ENCODE measurements at places on chromosomes 4 and X.

DNA sequence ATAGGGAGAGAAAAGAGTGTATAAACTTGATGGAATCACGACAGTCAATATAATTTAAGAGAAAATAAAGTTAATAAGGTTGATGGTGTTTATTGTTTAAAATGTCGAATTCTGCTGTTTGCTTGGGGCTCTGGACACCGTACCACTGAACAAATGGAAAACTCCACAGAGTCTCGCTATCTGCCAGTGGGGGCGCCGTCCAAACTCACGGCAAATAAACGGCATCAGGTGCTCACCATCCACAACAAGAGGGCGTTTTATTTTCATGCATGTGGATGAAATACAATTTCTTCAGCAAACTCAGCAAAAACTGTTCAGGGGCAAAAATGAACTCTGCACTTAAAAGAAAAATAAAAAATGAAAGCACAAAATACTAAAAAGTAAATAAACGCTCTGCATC lies 46.6 kb upstream of the FAM47C start:
- DNase-seq: no peak

GRCh38 chr4:81796790-81797528 lies 325.3 kb upstream of the RASGEF1B start:
- no peak for DNase-seq

GRCh38 chr4:86483773-86484172 lies 110.3 kb upstream of the PTPN13 start:
- no peak for DNase-seq

- DNase-seq: no peak
These were observed 54.8 kb upstream of the MAPK10 start for GRCh38 chr4:86414686-86415085.

GRCh38 chr4:187270154-187270553 lies 546.5 kb upstream of the FAT1 start:
- DNase-seq: no peak

DNA sequence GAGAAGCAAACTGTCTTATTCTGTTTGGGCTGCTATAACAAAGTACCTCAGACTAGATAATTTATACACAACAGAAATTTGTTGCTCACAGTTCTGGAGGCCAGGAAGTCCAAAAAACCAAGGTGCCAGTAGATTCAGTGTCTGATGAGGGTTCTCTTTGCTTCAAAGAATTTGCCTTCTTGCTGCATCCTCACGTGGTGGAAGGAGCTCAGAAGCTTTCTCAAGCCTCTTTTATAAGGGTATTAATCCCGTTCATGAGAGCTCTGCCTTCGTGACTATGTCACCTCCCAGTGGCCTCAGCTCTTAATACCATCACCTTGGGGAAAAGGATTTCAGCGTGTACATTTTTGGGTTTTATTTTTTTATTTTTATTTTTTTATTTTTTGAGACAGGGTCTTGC lies 20.1 kb downstream of the CA5B start:
- no peak for DNase-seq

DNA sequence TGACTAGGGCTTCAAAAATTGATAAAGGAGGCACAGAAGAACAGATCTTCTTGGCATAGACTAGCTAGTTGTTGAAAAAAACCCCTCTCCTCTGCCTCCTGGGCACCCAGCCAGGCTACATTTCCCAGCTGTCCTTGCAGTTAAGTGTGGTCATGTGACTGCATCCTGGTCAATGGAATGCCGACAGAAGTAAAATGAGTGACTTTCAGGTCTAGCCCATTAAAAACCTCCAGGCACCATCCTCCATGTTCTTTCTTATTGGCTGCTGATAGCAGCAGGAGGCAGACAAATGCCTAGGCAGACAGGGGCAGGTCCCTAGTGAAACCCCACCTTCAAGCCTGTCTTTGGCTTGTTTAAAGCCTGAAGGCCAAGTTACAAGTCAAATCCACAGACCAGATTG lies 35.3 kb downstream of the ATXN3L start:
- no peak for DNase-seq

GRCh38 chr4:118389721-118390120 lies 36.9 kb upstream of the PRSS12 start:
- DNase-seq: no peak

- DNase-seq: no peak
These were observed 265.7 kb downstream of the IQCM start for GRCh38 chr4:149549911-149550310.

GRCh38 chr4:102502543-102502818 lies 1.3 kb downstream of the NFKB1 start:
- no peak for DNase-seq

- DNase-seq: no peak
These were observed 78.7 kb downstream of the SUPT20HL2 start for GRCh38 chrX:24235084-24235710.

GRCh38 chr4:99723612-99724011 lies 66.0 kb upstream of the C4orf54 start:
- DNase-seq: no peak

- DNase-seq: no peak
These were observed 84.0 kb upstream of the IGFBP7 start for GRCh38 chr4:57194068-57194611.

GRCh38 chr4:53365121-53365485 lies 758 bp downstream of the SCFD2 start:
- no peak for DNase-seq

DNA sequence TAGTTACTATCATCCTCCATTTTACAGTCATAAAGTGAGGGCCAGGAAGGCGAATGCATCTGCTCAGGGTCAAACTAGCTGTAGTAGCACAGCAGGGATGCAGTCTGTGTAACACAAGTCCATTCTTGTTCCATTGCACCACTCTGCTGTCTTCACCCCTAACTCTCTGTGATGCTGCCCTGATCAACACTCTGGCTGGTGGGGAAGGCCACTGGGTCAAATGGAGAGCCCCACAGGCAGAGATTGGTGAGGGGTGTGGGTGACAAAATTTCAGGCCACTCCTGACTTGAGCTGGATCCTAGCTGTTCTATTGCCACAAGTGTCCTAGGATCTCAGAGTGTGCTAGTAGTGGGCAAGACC lies 136.5 kb downstream of the PJA1 start:
- DNase-seq: no peak

GRCh38 chr4:121788896-121789295 lies 12.2 kb upstream of the EXOSC9 start:
- DNase-seq: no peak

DNA sequence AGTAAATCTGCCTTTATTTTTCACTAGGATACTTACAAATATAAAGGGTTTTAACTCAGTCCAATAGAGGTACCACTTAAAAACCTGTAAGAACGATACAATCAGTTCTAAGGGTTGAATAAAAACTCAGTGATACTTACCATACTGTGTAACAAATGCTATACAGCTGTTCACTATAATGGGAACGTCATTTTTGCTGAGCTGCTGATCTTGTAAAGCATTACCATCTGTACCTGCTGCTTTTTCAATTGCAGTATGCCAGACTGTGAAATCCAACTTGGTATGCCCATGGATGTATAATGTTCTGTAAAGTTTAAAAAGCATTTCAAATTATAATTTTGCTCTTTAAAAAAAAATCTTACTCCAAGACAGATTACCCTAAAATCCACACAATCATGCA lies 111.2 kb downstream of the ARAP2 start:
- no peak for DNase-seq

- no peak for DNase-seq
These were observed 249.3 kb downstream of the NLGN4X start for GRCh38 chrX:5979338-5979737.

GRCh38 chrX:13305108-13305507 lies 14.7 kb downstream of the ATXN3L start:
- DNase-seq: no peak

DNA sequence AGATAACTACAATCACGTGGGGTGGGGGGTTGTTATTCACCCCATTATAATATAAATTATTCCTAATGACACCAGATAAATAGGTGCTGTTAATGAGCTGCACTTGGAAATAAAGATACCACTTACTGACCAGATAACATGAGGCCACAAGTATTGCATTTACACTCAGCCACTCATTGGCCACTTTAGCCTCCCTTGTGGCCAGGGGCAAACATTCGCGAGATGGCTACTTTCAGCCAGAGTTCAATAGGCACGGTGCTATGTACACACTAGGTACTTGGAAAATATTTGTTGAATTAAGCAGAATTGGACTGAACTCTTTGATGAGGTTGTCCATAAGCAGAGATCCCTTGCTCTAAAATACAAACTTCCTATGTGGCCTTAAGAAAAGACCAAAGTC lies 713.7 kb upstream of the TENM3 start:
- no peak for DNase-seq

- DNase-seq: no peak
These were observed 228.2 kb downstream of the FRMPD4 start for GRCh38 chrX:12366440-12366839.

GRCh38 chrX:132063862-132064261 lies 40.8 kb downstream of the STK26 start:
- DNase-seq: no peak

GRCh38 chrX:10749113-10749512 lies 128.7 kb upstream of the MID1 start:
- no peak for DNase-seq

GRCh38 chrX:20221902-20222301 lies 44.8 kb downstream of the RPS6KA3 start:
- no peak for DNase-seq

GRCh38 chr4:127362686-127363085 lies 270.1 kb upstream of the INTU start:
- no peak for DNase-seq

DNA sequence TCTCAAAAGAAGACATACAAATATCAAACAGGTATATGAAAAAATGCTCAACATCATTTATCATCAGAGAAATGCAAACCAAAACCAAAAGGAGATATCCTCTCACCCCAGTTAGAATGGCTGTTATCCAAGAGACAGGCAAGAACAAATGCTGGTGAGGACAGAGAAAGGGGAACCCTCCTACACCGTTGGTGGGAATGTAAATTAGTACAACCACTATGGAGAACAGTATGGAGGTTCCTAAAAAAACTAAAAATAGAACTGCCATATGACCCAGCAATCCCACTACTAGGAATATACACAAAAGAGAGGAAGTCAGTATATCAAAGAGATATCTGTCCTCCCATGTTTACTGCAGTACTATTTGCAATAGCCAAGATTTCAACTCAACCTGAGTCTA lies 83.5 kb downstream of the CDS1 start:
- no peak for DNase-seq

DNA sequence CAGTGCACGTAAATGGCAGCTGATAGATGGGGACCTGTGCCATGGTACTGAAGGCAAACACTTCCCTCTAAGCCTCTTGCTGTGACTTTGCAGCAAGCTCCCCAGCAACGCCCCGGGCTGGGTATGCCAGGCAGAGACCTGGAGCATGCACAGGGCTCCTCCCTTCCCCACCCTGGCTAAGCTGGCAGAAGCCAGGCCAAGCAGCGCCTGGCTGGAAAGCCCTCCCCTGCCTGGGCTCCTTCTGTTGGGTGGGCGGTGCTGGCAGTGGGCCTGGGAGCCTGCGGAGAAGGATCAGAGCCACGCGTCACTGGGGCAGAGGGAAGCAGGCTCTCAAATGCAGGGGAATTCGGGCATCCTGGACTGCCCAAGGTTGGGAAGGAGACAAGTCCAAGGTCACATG lies 3.6 kb downstream of the ATP2B3 start:
- no peak for DNase-seq

- no peak for DNase-seq
These were observed 84.2 kb downstream of the HPRT1 start for GRCh38 chrX:134544135-134544512.

- no peak for DNase-seq
These were observed 655 bp downstream of the HELT start for GRCh38 chr4:185018834-185019455.

- no peak for DNase-seq
These were observed 595 bp downstream of the MBNL3 start for GRCh38 chrX:132488180-132488705.

DNA sequence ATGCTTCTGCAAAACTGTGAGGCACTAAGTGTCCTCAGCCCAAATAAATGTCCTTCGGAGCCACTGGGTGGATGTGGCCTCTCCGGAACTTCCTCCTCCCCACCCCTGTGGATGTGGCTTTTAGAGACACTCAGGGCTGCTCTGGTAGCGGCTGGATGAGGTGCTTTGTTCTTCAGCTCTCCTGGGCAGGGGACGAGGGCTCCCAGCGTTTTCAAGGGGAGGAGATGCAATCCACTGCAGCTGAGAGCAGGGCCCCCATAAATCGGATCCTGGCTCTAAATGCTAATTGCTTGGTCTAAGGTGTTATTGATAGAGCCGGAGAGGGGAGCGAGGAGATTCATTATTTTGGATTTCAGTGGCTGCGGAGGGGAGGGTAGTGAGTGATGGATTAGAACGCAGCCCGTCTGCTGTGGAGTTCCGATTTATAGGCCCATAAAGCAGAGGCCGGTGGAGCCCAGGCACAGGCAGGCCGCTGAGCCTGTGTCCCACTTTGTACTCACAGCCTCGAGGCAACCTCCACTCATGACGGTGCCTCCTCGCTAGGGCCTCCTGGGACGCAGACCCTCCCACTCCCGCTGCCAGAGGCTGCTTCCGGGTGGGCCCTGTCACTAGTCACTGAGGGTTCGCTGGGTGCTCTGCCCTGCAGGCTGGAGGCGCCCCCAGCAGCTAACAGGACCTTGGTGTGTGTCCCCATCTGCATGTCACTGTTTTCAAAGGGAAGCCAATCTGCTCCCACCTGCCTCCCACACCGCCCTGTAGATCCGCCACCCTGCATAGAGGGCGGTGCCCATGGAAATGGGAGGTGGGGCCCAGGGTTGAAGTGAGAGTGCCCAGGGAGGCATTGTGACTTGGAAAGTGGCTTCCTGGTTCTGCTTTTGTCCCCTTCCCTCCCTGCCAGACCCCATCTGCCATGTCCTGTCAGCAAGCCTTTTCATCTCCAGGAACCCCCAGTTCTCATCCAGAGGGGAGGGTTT lies 135.4 kb upstream of the PSAPL1 start:
- DNase-seq: no peak

- no peak for DNase-seq
These were observed 330.5 kb downstream of the HNRNPD start for GRCh38 chr4:82043081-82043808.

- DNase-seq: no peak
These were observed 267.3 kb upstream of the TET2 start for GRCh38 chr4:104879367-104879766.

DNA sequence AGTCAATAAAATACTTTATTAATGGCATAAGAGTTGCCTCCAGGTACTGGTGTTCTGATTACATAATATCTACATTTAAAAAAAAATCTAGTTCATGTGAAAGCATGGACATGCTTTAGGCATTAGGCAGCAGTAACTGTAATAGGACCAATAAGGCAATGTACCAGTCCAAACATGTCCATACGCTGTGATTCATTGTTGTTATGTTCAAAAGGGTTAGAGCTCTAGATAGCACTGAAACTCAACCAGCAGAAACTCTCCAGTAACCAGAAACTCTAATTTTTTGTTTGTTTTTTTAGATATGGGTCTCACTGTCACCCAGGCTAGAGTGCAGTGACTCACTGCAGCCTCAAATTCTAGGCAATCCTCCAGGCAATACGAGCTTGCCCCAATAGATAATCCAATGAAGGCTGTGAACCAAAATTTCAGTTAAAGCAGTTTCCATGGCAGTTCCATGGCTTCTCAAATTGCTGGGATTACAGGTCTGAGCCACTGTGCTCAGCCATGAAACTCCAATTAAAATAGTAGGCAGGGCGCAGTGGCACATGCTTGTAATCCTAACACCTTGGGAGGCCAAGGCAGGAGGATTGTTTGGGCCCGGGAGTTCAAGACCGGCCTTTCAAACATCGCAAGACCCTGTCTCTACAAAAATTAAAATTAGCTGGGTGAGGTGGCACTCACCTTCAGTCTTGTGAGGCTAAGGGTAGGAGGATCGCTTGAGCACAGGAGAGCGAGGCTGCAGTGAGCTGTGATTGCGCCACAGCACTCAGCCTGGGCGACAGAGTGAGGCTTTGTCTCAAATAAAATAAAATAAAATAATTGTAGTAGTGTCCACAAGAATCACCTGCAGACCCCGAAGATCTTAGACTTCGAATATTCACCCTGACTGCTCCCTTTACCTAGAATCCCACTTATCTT lies 36.3 kb downstream of the MGARP start:
- no peak for DNase-seq
